ENCODE measurements at places on chromosomes 1 and 21.

- DNase-seq = no peak
These were observed 72.1 kb downstream of the SKI start for GRCh38 chr1:2300004-2300771.

GRCh38 chr1:215986401-215986800 is 419.3 kb downstream of the KCTD3 start:
- DNase-seq = no peak

- DNase-seq = no peak
These were observed 37.8 kb downstream of the NID1 start for GRCh38 chr1:236027104-236027503.

- DNase-seq = no peak
These were observed 119.0 kb downstream of the AK5 start for GRCh38 chr1:77400781-77401180.

GRCh38 chr1:154819628-154820590 is 50.2 kb downstream of the KCNN3 start:
- DNase-seq = peak; percentile 30

DNA sequence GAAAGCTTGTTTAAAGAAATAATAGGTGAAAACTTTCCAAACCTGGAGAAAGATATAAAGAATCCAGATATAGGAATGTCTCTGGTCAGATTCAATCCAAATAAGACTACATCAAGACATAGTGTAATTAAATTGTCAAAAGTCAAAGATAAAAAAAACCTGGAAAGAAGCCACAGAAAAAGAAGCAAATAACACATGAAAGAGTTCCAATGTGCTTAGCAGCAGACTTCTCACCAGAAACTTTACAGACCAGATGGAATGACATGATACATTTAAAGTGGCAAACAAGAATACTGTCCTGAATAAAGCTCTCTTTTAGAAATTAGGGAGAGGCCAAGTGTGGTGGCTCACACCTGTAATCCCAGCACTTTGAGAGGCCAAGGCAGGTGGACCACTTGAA is 1039.9 kb downstream of the KCNT2 start:
- no peak for DNase-seq

GRCh38 chr21:37915497-37915911 is 753 bp downstream of the KCNJ6 start:
- no peak for DNase-seq

DNA sequence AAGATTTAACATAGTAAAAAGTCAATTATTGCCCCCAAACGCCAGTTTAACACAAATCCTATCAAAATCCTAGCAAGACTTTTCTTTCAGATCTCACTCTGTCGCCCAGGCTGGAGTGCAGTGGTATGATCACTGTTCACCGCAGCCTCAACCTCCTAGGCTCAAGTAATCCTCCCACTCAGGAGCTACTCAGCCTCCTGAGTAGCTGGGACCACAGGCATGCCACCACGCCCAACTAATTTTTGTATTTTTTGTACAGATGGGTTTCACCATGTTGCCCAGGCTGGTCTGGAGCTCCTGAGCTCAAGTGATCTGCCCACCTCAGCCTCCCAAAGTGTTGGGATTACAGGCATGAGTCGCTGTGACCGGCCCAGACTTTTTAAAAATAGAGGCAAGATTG is 4.8 kb downstream of the SNIP1 start:
- no peak for DNase-seq

DNA sequence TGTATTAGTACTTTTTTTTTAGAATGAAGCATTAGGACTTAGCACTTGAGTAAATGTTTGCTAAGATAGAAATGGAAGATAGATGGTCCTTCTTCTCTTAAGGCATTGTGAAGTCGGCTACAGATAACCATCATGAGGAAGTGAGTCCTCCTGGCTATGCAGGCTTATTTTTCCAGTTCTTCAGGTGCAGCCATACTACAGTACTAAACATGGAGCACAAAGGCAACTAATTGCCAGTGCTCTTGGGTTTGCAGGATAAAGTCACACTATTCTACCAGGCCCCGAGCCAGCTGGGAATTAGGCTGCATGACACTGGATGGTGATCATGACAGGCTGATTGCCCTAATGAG is 197.3 kb upstream of the SGIP1 start:
- no peak for DNase-seq

DNA sequence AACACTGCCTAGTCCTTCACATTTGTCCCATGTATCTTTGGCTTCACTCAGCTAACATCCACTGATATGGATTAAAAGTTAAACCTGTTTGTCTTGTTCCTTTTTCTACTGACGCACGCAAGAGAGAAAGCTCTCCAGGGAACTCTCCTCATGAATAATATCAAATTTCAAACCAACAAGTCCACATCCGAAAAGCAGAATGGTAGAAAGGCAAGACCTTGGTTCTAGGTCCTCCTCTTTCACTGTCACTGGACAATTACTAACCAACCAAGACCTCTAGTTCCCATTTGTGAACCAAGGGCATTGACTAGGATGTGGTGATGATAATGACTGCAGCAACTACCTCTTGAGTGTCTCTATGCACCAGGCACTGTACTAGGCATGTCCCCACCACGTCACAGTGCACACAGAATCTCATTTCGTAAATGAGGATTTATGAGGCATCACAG is 8.4 kb downstream of the PLPP3 start:
- peak; percentile 56 for DNase-seq

- DNase-seq = peak; percentile 97
These were observed at the start of gene OTUD3 for GRCh38 chr1:19882111-19883071. Gene OTUD3, plus strand, starts transcription at chr1:19882395. Its CDS starts 119 bp downstream, at chr1:19882514.

DNA sequence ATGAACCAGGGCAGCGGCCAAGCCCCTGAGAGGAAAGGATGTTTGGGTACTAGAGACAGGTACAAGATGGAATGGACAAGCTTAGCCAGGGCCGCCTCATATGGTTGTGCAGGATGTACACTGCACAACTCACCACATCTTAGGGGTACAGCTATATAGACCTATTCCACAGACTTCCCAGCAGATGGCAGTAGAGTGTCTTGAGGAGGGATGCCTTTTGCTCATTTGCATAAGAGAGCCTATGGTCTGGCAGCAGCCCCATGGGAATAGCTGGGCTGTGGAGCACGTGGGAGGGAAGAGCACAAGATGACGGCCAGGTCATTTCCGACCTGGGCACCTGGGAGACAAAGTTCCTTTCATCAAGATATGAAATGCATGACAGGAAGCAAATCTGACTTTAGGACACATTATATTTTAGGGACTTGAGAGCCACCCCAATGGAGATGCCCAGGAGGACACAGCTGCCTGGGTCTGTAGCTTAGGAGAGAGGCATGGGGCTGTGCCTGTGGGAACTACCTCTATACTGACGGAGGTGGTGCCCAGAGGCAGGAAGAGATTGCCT is 215.5 kb downstream of the KCNJ6 start:
- peak; percentile 61 for DNase-seq

GRCh38 chr1:224548676-224549075 is 67.4 kb upstream of the CNIH3 start:
- DNase-seq = no peak

DNA sequence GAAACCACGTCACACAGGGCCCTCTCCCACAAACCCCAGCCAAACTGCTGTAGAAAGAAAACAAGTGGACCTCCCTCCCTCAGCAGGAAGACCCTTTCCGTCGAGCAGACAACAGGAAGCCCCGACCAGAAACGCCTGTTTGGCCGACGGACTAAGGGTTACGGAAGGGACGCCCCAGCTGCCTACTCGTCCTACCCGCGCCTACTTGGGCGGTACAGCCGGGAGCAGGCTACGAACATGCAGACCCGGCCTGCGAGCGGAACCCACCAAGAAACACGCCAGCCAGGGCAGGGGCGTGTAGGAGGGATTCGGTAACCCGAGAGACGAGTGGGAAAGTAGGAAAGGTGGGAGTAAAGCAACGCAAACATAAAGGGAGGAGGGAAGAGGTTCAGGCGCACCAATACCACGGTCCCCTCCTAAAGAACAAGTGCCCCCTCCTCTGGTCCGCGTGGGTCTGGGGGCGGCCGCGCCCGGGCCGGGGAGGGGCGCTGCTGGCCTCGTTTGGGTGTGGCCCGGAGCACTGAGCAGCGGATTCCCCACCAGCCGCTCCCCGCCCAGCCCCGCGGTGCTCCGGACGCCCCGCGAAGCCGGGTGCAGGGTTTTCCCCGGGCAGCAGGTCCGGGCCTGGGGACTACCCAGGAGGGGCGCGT is 450 bp downstream of the S100A10 start:
- DNase-seq = no peak

DNA sequence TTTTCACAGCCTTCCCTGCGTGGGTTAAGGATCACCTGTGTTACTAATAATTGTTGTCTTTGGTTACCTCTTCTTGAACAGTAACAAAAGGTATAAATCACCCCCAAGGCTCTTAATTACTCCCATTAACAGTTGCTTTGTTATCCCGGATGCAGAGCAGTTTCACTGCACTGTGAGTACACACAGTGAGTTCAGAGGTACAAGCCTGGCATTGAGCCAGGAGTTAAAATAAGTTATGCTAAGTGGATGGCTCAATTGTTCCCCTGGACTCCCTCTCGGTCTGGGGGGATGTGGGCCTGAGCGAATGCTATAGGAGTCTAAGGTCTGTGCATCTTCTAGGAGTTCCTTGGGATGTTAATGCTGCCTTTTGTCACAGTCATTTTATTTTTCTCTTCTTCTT is 258.3 kb downstream of the ATG4C start:
- no peak for DNase-seq

DNA sequence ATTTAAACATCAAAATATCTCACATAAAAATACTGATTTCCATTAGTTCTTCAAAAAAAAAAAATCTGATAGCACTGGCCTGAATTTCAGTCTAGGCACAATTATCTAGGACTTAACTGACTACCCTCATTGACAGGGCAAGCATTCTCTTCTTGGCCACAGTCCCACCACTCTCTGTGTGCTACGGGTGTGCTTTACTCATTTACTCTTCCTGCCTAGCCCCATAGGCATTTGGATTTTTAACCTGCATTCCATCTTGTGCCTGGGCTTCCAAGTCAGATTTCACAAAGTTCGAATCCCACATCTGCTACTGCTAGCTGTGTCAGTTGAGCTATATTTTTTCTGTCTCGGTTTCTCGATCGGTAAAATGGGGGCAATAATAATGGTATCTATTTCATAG is 38.0 kb downstream of the PTPN14 start:
- DNase-seq = no peak

DNA sequence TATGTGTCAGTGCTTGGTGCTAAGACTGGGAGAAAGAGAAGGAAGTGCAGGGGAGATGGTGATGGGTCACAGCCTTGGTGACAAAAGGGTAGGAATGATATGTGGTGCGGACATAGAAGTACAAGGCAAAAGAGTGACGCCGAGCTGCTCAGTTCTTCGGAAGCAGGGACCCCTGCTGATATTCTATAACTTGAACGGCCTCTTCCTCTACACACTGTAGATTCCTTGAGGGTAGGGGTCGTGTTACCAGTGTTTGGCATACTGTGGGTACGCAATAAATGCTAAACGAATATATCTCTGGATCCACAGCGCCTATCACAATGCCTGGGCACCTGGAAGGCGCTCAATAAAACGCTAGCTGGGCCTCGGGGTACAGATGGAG is 488 bp downstream of the DBT start:
- DNase-seq = no peak

DNA sequence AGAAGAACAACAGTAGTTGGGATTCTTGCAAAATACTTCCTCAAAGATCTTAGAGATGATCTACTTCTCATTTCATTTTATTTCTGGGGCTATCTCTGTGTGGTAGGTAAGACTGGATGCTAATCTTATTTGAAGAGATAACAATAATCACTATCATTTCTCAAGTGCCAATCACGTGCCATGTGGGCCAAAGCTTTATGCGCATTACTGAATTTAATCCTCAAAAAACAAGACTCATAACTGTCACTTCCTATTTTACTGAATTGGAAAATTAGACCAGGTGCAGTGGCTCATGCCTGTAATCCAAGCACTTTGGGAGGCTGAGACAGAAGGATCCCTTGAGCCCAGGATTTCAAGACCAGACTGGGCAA is 121.7 kb downstream of the KCNN3 start:
- DNase-seq = no peak

GRCh38 chr1:110687250-110687649 is 12.5 kb upstream of the KCNA3 start:
- no peak for DNase-seq

- no peak for DNase-seq
These were observed 16.0 kb upstream of the TTC39A start for GRCh38 chr1:51346086-51346942.

DNA sequence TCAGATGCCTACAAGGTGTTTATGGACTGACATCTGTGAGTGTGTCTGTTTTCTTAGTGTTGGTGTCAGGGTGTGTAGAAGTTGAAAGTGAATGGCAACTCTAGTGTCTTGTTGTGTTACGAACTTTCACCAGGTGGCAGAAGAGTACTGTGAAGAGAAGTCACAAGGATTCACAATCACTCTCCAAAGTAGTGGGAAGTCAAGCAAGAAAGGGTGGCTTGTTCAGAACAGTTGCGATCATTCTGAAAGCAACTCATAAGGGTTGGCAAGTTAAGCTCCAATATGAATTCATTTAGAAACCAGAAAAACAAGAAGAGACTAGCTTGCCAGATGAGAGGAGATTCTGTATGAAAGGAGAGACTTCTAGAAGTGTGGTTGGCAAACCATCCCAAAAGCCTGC is 86.1 kb downstream of the FASLG start:
- DNase-seq = peak; percentile 52

GRCh38 chr1:59947047-59947938 is 20.7 kb upstream of the CYP2J2 start:
- peak; percentile 70 for DNase-seq

DNA sequence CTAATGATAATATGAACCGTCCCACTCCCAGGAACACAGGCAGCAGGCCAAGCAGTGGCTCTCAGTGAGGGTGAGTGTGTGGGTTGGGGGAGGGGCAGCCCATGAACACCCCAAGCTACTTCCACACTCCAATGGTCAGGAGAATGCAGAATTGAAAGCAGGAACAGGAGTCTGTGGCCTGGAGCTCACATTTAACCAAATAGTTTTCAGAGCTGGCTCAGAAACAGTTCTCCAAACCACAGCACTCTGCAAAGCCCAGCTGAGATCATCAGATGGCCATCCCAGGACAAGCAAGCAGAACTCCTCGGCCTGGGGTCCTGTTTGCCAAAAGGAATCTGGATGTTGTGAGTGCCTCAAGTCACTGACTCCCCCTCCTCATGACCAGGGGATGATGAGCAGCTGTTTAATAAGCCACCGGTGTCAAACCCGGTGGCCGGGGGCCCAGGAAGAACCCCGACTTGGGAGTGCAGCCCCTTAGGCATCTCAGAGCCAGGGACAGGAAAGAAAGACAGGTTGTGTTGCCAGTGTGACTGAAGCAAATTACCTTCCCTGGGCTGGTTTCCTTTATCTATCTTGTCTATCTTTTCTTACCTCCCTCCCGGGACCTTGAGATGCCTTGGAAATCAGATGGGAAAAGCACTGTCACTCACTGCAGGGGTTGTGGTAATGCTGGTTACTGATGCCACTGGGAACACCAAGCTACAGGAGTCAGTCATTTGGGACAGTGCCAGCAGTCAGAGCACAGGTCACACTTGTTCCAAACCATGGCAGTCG is 20.4 kb downstream of the DEGS1 start:
- DNase-seq = peak; percentile 95

- no peak for DNase-seq
These were observed 2.5 kb downstream of the FCRL4 start for GRCh38 chr1:157595356-157595755.

DNA sequence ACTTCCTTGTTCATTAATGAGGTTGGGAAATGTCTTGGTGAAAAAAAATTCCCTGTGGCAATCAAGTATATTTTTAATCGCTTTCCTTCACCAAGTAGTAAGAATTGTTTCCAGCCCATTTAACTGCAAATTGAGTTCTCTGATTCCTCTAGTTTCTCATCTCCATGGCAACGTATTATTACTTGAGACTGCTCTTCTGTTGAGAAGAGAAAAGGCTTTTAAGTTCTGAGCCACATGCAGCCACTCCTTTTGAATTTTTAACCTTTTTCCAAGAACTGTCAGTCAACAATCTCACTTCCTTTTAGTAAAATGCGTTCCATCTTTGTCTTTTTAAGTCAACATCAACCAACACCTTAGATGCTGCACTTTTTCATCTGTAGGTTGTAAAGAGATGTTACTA is 75.7 kb upstream of the KIAA1614 start:
- DNase-seq = no peak

Measured in T47D (cell line).